ENCODE measurements at places on chromosomes 5 and 9. TPM values are rescaled to one million over a fixed set of nuclear protein-coding genes. Genes with fewer than 3 reads are reported as not detected.

The CYLC2 gene
- total RNA-seq: not detected

The RETREG1 gene
- 9.7 TPM for total RNA-seq

The STC2 gene
- total RNA-seq: 4.9 TPM

The CDKN2B-AS1 gene
- 1.2 TPM for total RNA-seq

DNA sequence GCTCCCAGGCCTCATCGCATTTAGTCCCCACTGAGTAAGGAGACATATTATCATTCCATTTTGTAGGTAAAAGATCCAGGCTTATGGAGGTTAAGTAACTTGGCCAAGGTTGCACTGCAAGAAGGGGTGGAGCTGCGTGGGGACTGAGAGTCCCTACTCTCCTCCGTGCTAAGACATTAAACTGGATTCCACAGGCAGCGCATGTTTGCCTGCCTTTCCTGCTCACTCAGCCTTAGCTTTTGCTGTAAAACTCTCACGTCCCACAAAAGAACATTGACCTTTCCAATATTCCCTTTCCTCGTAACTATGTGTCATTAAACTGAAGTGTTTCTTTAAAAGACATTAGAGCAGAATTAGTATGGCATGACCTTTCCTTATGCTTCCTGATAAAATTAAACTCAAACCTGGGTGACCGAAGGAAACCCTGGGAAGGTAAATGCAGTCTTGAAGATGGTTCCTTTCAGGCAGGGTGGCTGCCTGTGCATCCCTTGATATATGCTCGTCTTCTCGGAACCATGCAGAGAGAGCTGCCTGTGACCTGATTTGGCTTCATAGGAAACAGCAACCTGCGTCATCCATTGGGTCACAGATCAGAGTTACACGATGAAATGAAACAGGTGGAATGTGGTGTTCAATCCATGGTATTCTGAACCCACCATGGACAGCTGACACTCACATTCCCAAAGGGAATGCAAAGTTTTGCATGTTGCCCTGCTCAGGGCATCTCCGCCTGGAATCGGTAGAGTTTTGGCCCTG, 85.9 kb downstream of the TMEM252 start:
- H3K27ac ChIP-seq: peak overlapping the region; percentile 10
- DNase-seq: no peak
- no peaks in the 10 kb centered on the region for H3K36me3 ChIP-seq
- no peaks in the 10 kb centered on the region for H3K4me1 ChIP-seq

- H3K4me3 ChIP-seq: no peak overlapping the region
- DNase-seq: no peak
- H3K27me3 ChIP-seq: no peaks in the 10 kb centered on the region
Observed at GRCh38 chr9:69279084-69279731, 45.8 kb upstream of the ENTREP1 start.

- peak overlapping the region; percentile 99 for H3K27ac ChIP-seq
- no peaks in the 10 kb centered on the region for H3K36me3 ChIP-seq
- no peak for DNase-seq
- H3K4me1 ChIP-seq: peaks cover 27% of the 10 kb centered on the region
- no peak overlapping the region for H3K4me3 ChIP-seq
- H3K27me3 ChIP-seq: no peaks in the 10 kb centered on the region
Observed at GRCh38 chr9:695252-695651, 146.2 kb upstream of the DMRT1 start.

- no peaks in the 10 kb centered on the region for H3K4me1 ChIP-seq
- DNase-seq: peak; percentile 88
- H3K36me3 ChIP-seq: no peaks in the 10 kb centered on the region
- H3K27ac ChIP-seq: peak within 1 kb of the TSS; percentile 86
Observed at GRCh38 chr5:64165500-64166200, at the start of gene RNF180. RNF180 (plus strand) TSS chr5:64165843; CDS start chr5:64200808, 34,965 bp downstream.

GRCh38 chr9:69499407-69499806, 172.8 kb downstream of the APBA1 start:
- no peaks in the 10 kb centered on the region for H3K36me3 ChIP-seq
- DNase-seq: no peak
- no peaks in the 10 kb centered on the region for H3K27me3 ChIP-seq
- no peaks in the 10 kb centered on the region for H3K4me1 ChIP-seq
- no peak overlapping the region for H3K27ac ChIP-seq

DNA sequence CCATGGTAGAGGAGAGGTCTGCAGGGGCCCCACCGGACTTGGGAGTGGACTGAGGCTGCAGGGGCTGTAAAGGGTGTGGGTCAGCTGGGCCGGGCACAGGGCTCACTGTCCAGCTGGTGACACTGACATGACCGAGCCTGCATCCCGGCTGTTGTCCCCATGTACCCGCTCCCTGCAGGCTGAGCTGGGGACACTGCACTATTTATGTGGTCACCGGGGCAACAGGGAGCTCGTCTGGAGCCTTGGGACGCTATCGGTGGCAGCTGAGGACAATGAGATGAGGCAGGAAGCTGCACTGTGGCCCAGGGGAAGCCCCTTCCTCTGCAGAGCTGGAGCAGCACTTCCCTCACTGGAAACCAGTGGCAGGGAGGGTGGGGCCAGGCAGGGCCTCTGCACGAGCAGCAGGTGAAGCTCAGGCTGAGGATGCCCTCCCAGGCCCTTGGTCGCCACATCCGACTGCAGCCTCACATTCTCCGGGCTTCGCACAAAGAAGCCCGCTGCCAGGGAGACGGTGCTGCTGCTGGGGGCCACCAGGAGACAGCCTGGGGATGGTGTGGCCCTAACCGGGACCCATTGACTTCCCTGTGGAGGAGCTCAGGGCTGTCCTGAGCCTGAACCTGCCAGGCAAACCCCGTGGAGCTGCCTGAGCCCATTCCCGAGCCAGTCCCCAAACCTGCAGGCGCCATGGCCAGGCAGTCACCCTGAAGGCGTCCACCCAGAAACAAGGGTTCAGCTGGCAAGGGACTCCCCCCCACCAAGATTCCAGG, 26.4 kb downstream of the ZDHHC11B start:
- H3K27me3 ChIP-seq: no peaks in the 10 kb centered on the region
- H3K27ac ChIP-seq: no peak overlapping the region
- peak; percentile 60 for DNase-seq

DNA sequence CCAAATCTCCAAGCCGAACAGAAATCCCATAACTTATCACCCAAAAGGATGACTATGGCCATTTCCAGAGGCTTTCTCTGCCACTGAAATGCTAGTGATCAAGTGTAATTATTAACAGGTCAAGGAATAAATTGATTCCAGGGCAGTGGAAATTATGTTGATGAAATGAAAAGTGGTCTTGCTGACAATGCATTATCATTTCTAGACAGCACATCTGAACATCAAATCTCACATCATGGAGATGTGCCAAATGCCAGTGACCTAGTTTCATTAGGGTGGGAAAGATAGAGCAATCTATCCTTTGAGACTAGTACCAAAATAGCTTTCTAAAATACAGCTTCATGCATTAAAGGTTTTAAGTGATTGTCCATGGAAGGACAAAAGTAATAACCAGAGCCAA, 86.1 kb downstream of the AUH start:
- no peak overlapping the region for H3K27ac ChIP-seq
- no peaks in the 10 kb centered on the region for H3K4me1 ChIP-seq
- H3K27me3 ChIP-seq: no peaks in the 10 kb centered on the region
- H3K4me3 ChIP-seq: no peak overlapping the region
- no peak for DNase-seq

DNA sequence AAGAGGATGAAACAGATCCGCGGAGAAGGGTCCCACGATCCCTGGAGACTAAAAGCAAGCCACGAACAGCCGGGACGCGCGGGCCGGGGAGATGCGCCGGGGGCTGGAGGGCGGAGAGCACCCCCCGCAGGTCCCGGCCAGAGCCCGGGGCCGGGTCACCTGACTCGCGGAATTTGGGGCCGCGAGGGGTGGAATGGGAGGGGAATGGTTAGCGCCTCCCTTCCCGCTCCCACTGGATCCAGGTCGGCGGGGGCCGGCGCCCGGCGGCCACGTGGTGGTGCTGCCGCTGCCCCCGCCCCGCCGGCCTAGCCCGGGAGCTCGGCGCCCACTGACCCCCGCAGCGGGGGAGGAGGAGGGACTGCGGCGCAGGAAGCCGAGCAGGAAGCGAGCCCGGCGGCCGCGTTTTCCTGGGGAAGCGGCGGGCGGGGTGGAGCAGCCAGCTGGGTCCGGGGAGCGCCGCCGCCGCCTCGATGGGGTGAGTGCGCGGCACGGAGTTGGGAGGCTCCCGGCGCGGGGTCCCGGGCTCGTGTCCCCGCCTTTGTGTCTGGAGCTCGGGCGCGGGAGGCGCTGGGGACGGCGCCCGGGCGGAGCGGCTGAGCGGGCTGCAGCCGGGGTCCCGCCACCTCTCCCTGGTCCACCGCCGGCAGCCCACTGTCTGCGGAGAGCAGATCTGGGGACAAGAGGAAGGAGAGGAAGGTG, at the start of gene RAI14:
Gene RAI14 (plus strand): TSS at position 328 of the 699 bp plus-strand sequence. CDS start 30,592 bp downstream, outside the sequence.
- DNase-seq: peak; percentile 95
- peak within 1 kb of the TSS; percentile 97 for H3K27ac ChIP-seq
- H3K4me1 ChIP-seq: no peaks in the 10 kb centered on the region
- peak within 1 kb of the TSS; percentile 98 for H3K4me3 ChIP-seq
- no peaks in the 10 kb centered on the region for H3K36me3 ChIP-seq

DNA sequence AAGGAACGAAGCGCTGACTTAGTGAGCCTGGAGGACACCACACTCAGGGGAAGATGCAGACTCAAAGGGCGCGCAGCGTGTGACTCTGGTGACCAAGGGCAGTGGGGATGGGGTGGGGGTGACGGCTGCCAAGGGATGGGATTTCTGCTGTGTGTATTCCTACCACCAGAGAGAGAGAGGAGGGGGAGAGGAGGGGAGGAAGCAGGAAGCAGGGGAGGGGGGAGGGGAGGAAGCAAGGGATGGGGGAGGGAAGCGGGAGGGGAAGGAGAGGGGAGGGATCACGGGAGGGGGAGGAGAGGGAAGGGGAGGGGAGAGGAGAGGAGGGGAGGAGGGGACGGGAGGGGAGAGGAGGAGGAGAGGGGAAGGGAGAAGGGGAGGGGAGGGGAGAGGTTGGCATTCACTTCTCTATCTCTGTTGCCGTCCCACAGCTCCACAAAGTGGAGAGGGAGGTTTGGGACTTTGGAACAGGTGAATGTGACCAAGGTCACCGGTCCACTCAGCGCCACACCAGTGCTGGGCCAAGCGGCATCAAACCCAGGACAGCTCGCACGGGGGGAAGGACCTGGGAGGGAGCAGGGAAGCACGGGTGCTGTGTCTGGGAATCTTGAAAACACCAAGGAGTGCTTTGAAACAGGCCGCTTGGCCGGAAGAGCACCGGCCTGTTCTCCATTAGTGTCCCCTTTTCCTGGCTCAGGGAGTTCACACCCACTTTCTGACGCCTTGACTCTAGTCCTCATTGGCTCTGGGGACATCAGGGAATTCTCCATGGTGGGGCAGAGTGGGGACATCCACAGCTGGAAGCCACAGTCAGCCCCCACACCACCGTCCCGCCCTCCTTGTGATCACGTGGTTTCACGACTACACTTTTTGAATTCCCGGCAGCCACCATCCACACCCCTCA, 77.4 kb downstream of the VAV2 start:
- H3K27ac ChIP-seq: no peak overlapping the region
- no peak overlapping the region for H3K4me3 ChIP-seq
- H3K4me1 ChIP-seq: no peaks in the 10 kb centered on the region
- DNase-seq: no peak
- no peaks in the 10 kb centered on the region for H3K27me3 ChIP-seq

Measured in aorta (tissue), 5 donors.